ENCODE measurements at places on chromosomes 1 and 21.

DNA sequence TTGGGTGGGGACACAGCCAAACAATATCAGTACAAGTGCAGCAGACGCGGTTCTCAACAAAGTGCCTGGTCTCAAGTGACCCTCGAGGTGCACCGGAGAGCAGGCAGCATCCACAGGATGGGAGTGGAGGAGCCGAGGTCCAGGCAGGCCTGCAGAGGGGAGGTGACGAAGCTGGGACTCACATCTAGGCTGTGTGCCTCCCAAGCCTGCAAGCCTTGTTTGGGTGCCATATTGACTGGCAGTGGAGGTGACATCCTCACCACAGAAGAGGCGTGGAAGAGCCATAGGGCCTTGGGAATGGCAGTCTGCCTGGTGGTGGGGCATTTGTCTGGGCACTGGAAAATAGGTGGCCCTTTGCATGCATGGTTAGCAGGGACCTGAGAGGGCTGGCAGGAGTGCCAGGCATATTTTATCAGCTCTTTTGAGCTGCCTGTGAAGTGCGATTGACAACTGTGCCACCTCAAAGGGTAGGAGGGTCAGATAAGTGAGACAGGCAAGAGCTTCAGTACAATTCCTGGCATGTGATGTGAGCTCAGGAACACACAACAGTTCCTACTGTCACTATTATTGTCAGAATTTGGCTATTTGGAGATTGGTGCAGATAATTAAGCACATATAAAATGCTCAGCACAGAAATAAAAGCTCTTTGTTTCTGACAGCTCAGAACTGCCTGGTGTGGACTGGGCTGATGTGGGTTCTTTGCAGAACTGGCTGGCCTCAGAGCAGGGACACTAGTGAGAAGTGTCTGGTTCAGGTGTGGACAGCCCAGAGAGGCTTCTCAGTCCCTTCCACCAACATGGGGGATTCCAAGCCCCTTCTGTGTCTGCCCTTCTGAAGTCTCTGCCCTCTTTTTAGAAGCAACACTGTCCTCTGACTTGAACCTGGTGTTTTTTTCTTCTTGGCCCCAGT, 347.6 kb upstream of the AJAP1 start:
- no peaks in the 10 kb centered on the region for H3K27me3 ChIP-seq
- H3K36me3 ChIP-seq: no peaks in the 10 kb centered on the region
- no peak overlapping the region for H3K27ac ChIP-seq
- no peaks in the 10 kb centered on the region for H3K4me1 ChIP-seq
- DNase-seq: no peak

DNA sequence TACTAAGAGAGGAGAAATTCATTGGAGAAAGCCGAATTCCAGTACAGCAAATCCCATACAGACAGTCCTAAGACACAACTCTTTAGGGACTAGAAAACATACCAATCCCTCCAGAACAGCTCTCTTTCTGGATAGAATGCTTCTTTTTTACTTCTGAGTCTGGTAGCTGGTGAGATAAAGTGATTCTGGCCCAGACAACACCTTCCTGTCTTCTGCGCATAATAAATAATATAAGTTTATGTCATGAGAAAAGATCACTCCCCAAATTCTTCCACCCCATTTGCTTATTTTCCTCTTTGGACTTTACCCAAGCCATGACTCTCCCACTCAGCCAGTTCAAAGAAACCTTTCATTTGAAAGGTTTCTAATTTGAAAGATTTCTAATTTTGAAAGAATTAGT, 98.4 kb downstream of the EDEM3 start:
- H3K4me3 ChIP-seq: no peak overlapping the region
- H3K27me3 ChIP-seq: no peaks in the 10 kb centered on the region
- H3K36me3 ChIP-seq: no peaks in the 10 kb centered on the region
- H3K4me1 ChIP-seq: no peaks in the 10 kb centered on the region
- DNase-seq: no peak
- no peak overlapping the region for H3K27ac ChIP-seq

- no peak for DNase-seq
- no peaks in the 10 kb centered on the region for H3K36me3 ChIP-seq
- no peak overlapping the region for H3K4me3 ChIP-seq
- H3K27ac ChIP-seq: no peak overlapping the region
- H3K4me1 ChIP-seq: no peaks in the 10 kb centered on the region
Observed at GRCh38 chr1:168980180-168980579, 126.3 kb upstream of the ATP1B1 start.

DNA sequence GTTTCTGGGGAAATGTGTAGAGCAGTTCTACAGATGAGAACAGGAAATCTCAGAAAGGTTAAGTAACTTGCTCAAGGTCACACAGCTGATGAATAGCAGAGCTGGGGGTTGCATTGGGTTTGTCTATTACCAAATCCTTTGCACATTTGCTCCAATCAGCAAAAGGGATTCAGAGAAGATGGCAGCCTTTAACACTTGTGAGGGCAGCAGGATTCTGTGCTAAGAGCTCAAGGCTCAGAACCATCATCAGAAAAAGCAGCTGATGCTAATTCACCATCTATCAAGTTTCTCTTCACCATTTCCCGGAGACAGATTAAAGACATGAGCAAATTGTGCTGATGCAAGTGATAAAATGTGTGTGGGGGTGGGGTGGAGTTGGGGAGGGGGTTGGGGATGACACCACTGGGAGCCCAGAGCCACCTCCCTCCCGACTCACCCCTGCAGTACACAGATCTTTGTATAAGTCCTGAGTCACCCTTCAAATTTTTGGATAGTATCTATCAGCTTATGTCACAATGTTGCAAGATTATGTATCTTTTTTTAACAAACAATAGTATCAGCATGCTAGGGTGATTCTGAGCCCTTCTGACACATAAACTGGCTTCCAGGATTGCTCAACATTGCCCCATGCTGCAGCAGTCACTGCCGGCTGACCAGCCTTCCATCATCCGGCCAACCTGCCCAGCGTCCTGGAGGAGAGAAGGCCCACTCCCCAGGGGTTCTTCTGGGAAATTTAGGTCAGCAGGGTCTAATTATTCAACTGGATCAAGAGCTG, 2.8 kb upstream of the SPSB1 start:
- no peak for DNase-seq
- H3K4me1 ChIP-seq: no peaks in the 10 kb centered on the region
- H3K27ac ChIP-seq: no peak overlapping the region
- peaks cover 3% of the 10 kb centered on the region for H3K36me3 ChIP-seq
- H3K27me3 ChIP-seq: no peaks in the 10 kb centered on the region
- no peak overlapping the region for H3K4me3 ChIP-seq

- H3K36me3 ChIP-seq: no peaks in the 10 kb centered on the region
- no peak overlapping the region for H3K4me3 ChIP-seq
- no peak overlapping the region for H3K27ac ChIP-seq
- peaks cover 6% of the 10 kb centered on the region for H3K27me3 ChIP-seq
- DNase-seq: no peak
Observed at GRCh38 chr1:114803001-114803400, 22.5 kb upstream of the SIKE1 start.

GRCh38 chr1:5161372-5161771, 507.0 kb downstream of the AJAP1 start:
- H3K27me3 ChIP-seq: no peaks in the 10 kb centered on the region
- H3K27ac ChIP-seq: no peak overlapping the region
- no peak for DNase-seq
- H3K4me1 ChIP-seq: no peaks in the 10 kb centered on the region

DNA sequence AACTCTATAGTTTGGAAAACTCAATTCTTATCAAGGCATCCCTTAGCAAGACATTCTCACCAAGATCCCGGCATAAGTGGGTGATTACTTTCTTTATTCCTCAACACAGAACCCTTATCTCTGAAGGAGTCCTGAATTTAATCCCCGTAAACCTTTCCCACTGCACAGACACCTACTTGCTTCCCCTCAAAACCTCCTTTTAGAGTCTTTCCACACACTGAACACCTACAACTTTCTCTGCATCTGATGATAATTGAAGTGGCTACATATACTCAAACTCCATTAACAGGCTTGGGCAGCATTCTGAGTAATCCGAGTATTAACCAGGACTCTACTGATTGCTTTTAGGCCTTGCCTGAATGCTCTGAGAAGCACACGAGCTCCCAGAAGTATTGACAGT, 23.5 kb downstream of the PALMD start:
- DNase-seq: no peak
- H3K4me3 ChIP-seq: no peak overlapping the region
- H3K27me3 ChIP-seq: no peaks in the 10 kb centered on the region
- H3K4me1 ChIP-seq: no peaks in the 10 kb centered on the region

- no peaks in the 10 kb centered on the region for H3K27me3 ChIP-seq
- no peak overlapping the region for H3K27ac ChIP-seq
- no peak for DNase-seq
Observed at GRCh38 chr21:45396620-45396995, 8.4 kb upstream of the COL18A1 start.

GRCh38 chr1:217469983-217470382, 160.9 kb downstream of the GPATCH2 start:
- H3K36me3 ChIP-seq: no peaks in the 10 kb centered on the region
- no peak overlapping the region for H3K27ac ChIP-seq
- no peak overlapping the region for H3K4me3 ChIP-seq
- DNase-seq: no peak

- H3K4me1 ChIP-seq: no peaks in the 10 kb centered on the region
- H3K27ac ChIP-seq: no peak overlapping the region
- no peaks in the 10 kb centered on the region for H3K27me3 ChIP-seq
- no peak for DNase-seq
Observed at GRCh38 chr21:16309250-16309971, 579.6 kb downstream of the USP25 start.

DNA sequence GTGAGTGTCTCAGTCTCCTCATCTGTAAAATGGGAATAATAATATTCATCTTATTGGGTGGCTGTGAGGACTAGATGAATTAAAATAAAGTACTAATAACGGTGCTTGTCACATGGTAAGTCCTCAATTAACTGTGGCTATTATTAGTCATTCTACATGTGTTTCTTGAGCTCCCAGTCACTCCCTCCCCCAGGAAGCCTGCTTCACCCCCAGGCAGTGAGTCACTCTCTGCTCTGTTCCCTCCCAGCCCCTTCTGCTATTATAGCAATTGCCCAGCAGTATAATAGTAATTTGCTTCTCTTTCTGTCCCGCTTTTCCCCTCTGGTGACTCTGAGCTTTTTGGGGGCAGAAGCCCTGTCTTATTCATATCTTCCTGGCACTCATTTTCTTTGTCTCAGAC, 102.0 kb downstream of the BEND5 start:
- no peak overlapping the region for H3K4me3 ChIP-seq
- no peaks in the 10 kb centered on the region for H3K4me1 ChIP-seq
- no peak overlapping the region for H3K27ac ChIP-seq
- no peaks in the 10 kb centered on the region for H3K27me3 ChIP-seq

DNA sequence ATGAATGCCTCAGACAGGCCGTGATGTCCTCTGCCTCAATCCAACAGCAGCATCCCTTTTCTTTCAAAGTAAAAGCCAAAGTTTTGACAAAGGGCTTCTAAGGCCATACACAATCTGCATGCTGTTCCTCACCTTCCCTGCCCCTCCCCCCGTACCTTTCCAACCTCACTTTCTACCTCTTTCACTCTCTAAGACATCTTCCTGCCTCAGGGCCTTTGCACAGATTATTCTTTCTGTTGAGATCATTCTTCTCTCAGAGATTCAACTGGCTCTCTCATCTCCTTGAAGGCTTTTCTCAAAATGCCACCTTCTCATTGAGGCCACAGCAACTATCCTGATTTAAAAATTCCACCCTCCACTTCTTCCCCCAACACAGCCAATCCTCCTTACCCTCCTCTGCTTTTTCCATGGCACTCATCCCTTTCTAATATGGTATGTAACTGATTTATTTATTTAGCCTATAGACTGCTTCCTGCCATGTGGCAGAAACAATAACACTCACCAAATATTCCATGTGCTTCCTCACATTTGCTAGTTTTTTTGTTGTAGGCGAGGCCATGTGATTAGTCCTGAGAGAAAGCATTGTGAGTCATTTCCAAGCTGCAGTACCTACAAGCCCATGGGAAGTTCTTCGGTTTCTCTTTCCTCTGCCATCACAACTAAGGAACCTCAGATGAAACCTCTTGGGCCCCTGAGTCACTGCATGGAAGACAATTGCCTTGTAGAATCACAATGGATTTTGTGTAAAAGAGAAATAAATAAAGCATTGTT, 58.7 kb upstream of the GADD45A start:
- no peak overlapping the region for H3K27ac ChIP-seq
- H3K4me3 ChIP-seq: no peak overlapping the region
- no peaks in the 10 kb centered on the region for H3K36me3 ChIP-seq
- peak; percentile 20 for DNase-seq

DNA sequence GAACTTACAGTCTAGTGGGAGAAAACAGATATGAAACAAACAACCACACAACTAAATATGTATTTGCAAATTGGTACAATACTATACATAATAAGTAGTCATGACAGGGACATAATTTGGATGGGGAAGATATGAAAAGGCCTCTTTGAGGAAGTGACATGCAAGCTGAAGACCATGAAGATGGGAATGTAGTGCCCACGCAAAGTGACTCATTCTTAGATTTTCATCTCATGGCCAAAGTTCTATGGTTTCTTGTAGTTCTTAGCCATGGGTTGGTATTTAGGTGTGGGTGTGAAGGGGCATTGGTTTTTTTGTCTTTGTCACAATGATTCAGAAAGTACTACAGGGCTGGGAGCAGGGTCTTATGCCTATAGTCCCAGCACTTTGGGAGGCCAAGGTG, 105.4 kb upstream of the FAM78B start:
- no peak for DNase-seq
- no peak overlapping the region for H3K27ac ChIP-seq
- H3K4me1 ChIP-seq: no peaks in the 10 kb centered on the region
- H3K4me3 ChIP-seq: no peak overlapping the region
- no peaks in the 10 kb centered on the region for H3K36me3 ChIP-seq
- H3K27me3 ChIP-seq: no peaks in the 10 kb centered on the region

- no peaks in the 10 kb centered on the region for H3K36me3 ChIP-seq
- H3K27me3 ChIP-seq: no peaks in the 10 kb centered on the region
- H3K4me1 ChIP-seq: no peaks in the 10 kb centered on the region
- H3K4me3 ChIP-seq: no peak overlapping the region
Observed at GRCh38 chr1:97603776-97604175, 317.1 kb downstream of the DPYD start.

DNA sequence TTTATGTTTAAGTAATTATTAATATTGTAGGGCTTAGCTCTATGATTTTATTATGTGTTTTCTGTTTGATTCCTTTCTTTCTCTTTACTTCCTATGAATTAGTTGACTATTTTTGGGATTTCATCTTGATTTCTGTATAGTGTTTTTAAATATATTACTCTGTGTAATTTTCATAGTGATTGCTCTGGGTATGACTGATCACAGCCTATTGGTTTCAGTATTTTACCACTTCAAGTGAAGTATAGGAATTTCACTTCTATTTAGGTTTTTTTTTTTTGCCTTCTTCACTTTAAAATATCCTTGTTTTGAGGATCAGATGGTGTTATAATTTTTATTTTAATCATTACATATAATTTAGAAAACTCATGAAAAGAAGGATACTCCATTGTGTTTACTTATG, 94.8 kb downstream of the CRB1 start:
- H3K4me3 ChIP-seq: no peak overlapping the region
- DNase-seq: no peak
- no peaks in the 10 kb centered on the region for H3K36me3 ChIP-seq
